ENCODE measurements at places on chromosomes 2 and 18.

DNA sequence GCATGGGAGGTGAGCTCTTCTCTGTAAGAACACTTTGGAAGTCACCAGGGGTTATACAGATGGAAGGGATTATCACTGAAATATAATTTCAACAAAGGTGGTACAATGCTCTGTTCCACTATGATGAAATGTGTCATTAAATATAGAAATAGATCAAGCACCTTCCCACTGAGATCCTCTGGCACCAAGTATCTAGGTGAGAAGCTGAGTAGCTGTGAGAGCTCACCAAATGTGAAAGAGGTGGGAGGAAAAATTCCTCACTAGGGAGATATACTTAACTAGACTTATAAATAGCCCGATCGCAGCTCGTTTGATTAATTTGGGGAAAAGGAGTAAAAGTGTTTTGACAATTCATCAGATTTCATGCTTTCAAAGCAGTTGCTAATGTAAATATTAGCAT, 247.6 kb downstream of the SMAD2 start:
- H3K4me3 ChIP-seq, result no peak overlapping the region
- H3K36me3 ChIP-seq, result no peaks in the 10 kb centered on the region
- no peak for ATAC-seq
- H3K27me3 ChIP-seq, result peaks cover 7% of the 10 kb centered on the region
- H3K4me1 ChIP-seq, result peaks cover 47% of the 10 kb centered on the region

GRCh38 chr2:54503192-54503591, 47.1 kb downstream of the SPTBN1 start:
- no peaks in the 10 kb centered on the region for H3K27me3 ChIP-seq
- H3K4me1 ChIP-seq, result no peaks in the 10 kb centered on the region
- no peak overlapping the region for H3K4me3 ChIP-seq
- no peak overlapping the region for H3K27ac ChIP-seq

GRCh38 chr18:45412577-45412976, 202.7 kb upstream of the SLC14A2 start:
- no peaks in the 10 kb centered on the region for H3K4me1 ChIP-seq
- no peak for ATAC-seq
- H3K27me3 ChIP-seq, result peaks cover 34% of the 10 kb centered on the region
- H3K4me3 ChIP-seq, result no peak overlapping the region
- H3K36me3 ChIP-seq, result no peaks in the 10 kb centered on the region
- H3K27ac ChIP-seq, result no peak overlapping the region

GRCh38 chr18:40985436-40985835, 969.6 kb upstream of the PIK3C3 start:
- H3K36me3 ChIP-seq, result no peaks in the 10 kb centered on the region
- no peaks in the 10 kb centered on the region for H3K4me1 ChIP-seq
- no peak overlapping the region for H3K4me3 ChIP-seq
- ATAC-seq, result no peak
- H3K27me3 ChIP-seq, result no peaks in the 10 kb centered on the region

DNA sequence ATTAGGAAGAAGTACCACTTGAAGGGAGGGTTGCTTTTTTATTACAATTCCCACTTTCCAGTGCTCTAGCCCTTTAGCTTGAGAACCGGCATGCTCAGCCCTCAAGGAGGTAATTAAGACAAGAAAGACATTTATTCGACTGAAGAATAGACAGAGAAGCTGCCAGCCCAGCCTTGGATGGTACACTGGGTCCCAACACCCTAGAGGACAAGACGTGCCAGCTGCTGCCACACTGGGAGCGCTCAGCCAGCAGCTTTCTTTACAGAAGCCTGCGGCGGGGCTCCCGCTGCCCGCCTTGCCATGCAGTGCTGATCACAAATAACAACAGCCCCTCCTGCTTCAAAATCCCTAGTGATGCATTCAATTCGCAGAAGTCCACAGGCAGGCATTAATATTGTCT, 746.3 kb upstream of the RAB6C start:
- ATAC-seq, result no peak
- peaks cover 8% of the 10 kb centered on the region for H3K27me3 ChIP-seq
- H3K27ac ChIP-seq, result no peak overlapping the region
- H3K36me3 ChIP-seq, result no peaks in the 10 kb centered on the region
- H3K4me3 ChIP-seq, result no peak overlapping the region

- no peaks in the 10 kb centered on the region for H3K27me3 ChIP-seq
- H3K27ac ChIP-seq, result no peak overlapping the region
- no peak overlapping the region for H3K4me3 ChIP-seq
- no peaks in the 10 kb centered on the region for H3K4me1 ChIP-seq
- no peaks in the 10 kb centered on the region for H3K36me3 ChIP-seq
These were observed 104.7 kb upstream of the ARHGAP28 start for GRCh38 chr18:6624661-6625311.

DNA sequence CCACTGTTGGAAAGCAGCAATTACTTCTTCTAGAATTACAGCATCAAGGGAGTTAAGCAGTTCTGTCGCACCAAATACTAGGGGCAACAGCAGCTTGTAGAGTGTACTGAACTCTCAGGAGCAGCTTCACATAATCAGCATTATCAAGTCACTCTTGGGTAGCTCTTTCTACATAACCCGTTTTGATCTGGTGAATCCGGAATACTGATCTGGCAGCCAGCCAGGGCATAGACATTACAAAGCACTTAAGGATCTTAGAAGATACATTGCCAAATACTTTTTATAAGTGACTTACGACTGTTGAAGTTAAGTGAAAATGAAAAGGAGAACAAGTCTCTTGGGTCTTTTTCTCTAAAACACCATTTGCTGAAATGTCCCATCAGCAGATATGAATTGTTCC, 73.2 kb upstream of the NETO1 start:
- no peaks in the 10 kb centered on the region for H3K4me1 ChIP-seq
- no peaks in the 10 kb centered on the region for H3K36me3 ChIP-seq
- H3K4me3 ChIP-seq, result no peak overlapping the region
- no peak for ATAC-seq

- H3K36me3 ChIP-seq, result no peaks in the 10 kb centered on the region
- no peaks in the 10 kb centered on the region for H3K27me3 ChIP-seq
- no peak for ATAC-seq
- no peak overlapping the region for H3K4me3 ChIP-seq
- H3K27ac ChIP-seq, result no peak overlapping the region
These were observed 129.5 kb downstream of the RND3 start for GRCh38 chr2:150357770-150358467.

GRCh38 chr2:208006833-208007232, 18.5 kb downstream of the PLEKHM3 start:
- no peak overlapping the region for H3K27ac ChIP-seq
- peaks cover 30% of the 10 kb centered on the region for H3K4me1 ChIP-seq
- ATAC-seq, result peak; percentile 62
- H3K36me3 ChIP-seq, result peaks cover 29% of the 10 kb centered on the region
- H3K27me3 ChIP-seq, result no peaks in the 10 kb centered on the region

DNA sequence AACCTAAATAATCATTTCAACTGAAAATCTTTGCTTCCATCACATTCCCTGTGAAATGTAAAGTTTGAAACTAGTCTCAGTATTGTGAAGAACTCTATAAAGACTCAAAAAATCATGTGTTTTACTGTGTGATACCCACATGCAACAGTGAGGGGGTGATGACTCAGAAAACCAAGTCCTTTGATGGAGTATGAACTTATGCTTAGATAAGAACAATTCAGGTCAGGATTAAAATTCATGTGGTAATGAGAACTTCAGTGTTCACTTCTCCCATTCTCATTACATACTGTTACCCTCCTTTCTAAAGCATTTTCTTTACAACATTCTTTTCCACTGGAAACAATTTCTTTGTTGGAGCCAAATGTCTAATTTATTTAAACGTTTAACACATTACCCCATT, 360.2 kb downstream of the FSIP2 start:
- no peak for ATAC-seq
- H3K27me3 ChIP-seq, result no peaks in the 10 kb centered on the region
- H3K36me3 ChIP-seq, result peaks cover 4% of the 10 kb centered on the region
- no peak overlapping the region for H3K27ac ChIP-seq

GRCh38 chr18:48308755-48309575, 100.2 kb downstream of the ZBTB7C start:
- no peak overlapping the region for H3K27ac ChIP-seq
- ATAC-seq, result no peak
- no peak overlapping the region for H3K4me3 ChIP-seq
- H3K27me3 ChIP-seq, result peaks cover 13% of the 10 kb centered on the region
- no peaks in the 10 kb centered on the region for H3K36me3 ChIP-seq

DNA sequence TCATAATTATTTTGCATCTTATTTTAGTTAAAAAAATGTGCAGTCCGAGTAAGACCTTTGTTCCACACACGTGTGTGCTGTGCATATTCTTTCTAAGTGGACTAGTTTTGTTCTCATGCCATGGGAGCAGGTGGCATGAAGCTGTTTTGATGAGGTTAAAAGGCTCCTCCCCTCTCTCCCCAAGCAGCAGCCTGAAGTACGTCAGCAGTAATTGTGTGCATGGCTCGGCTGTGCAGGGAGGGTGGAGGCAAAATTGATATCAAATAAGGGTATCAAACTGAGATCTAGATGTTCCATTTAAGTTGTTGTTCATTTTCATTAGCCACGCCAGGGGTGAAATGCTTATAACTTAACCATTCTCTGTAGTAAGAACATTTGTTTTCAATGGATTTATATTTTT, at the start of gene NYAP2:
Gene NYAP2 (plus strand): TSS at position 207 of the 400 bp plus-strand sequence. CDS start 9,171 bp downstream, outside the sequence.
- H3K27me3 ChIP-seq, result peaks cover 24% of the 10 kb centered on the region
- H3K4me3 ChIP-seq, result no peak within 1 kb of the TSS
- H3K36me3 ChIP-seq, result no peaks in the 10 kb centered on the region

Measured in stimulated activated memory B cell treated with anti-CD40 and anti-IgM and Interleukin-4, amounts not matched to agents 10 μg/mL and 1 μg/mL and 100 μg/mL, for 72 hours (primary cell).